8988T (cell line): ENCODE measurements at places on chromosomes 16 and 17.

- DNase-seq = no peak
Measured at GRCh38 chr17:76262732-76263344, 2.3 kb upstream of the UBALD2 start.

DNA sequence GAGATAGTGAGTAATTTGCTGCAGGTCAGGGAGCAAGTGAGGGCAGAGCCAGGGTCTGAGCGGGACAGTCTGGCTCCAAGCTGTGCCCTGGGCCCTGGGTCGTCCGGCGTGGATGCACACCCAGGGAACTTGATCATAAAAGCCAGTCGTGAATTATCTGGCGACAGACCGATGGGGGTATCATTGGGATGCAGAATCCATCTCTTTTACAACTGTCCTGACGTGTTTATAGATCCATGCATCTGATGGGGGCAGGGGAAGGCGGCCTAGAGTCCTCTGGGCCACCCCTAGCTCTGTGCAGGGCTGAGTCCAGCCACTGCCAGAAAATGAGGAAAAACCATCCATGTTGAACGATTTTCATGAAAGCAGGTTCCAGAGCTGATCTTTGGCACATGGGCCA lies 332.8 kb downstream of the C16orf95 start:
- no peak for DNase-seq

DNA sequence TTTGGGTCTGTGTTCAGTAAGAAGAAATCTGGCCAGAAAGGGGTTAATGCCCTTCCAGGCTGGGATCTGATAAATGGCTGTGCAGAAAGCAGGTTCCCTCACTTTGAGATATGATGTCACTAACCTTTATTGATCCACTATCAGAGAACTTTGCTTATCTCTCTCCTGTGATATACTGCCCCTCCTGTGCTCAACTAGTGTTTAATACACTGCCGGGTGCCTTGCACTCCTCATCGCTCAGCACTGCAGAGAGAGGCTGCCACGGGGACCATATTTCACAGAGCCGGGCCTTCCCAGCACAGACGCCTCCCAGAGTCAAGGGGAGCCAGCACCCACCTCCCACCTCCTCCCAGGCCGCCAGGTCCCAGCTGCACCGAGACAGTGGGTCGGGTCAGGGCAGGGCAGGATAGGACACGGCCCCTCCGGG lies 20.2 kb downstream of the ZFHX3 start:
- DNase-seq = no peak

- no peak for DNase-seq
Measured at GRCh38 chr16:20904507-20905081, 4.0 kb downstream of the LYRM1 start.

GRCh38 chr17:67718325-67718941 lies 697 bp downstream of the NOL11 start:
- no peak for DNase-seq

GRCh38 chr16:77509796-77510195 lies 75.0 kb upstream of the ADAMTS18 start:
- no peak for DNase-seq

- DNase-seq = no peak
Measured at GRCh38 chr16:82201351-82201750, 31.3 kb upstream of the MPHOSPH6 start.
